Activated T-cell treated with anti-CD3 and anti-CD28 coated beads, Interleukin-2, amount 50 U/mL, for 24 hours (primary cell): ENCODE measurements at places on chromosomes 11 and 22.

- DNase-seq, result no peak
Observed at GRCh38 chr11:74371269-74372052, 26.8 kb downstream of the PGM2L1 start.

- peak; percentile 23 for DNase-seq
Observed at GRCh38 chr11:44319170-44319551, 9.2 kb upstream of the ALX4 start.

GRCh38 chr22:44192816-44193534 is 12.2 kb downstream of the PARVG start:
- DNase-seq, result no peak

DNA sequence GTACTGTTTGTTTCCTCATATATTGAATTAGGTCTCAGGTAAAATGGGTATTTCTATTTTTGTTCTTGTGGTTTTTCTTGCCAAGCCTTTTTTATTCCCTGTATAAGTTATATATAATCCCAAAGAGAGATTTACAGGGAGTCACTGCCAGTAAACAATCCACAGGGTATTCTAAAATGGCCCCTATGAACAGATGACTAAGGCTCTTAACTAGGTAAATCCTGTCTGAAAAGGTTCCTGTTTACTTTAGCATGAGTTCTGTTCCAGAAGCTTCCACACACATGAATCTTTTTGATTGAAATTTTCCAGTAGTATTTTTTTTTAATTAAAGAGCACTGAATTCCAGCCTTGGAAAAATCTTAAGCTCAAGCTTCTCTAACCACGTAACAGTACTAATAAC is 552.8 kb upstream of the CCDC179 start:
- no peak for DNase-seq

DNA sequence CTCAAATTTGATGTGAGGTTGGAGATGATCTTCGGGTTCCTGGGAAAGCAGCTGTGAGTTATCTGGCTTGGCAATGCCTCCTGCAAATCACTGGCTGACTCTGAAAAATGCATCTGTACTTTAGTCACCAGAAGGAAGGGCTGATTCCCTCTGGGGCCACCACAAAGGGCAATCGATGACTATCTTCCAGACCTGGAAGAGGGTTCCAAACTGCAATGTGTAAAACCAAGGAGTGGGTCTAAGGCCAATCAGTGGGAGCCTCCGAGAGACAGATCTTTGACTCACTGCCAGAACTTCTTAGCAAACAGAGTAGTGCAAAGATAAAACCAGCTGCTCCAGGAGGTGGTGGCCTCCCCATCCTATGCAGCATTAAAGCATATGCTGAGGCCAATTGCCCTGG is 29.1 kb upstream of the PAK1 start:
- DNase-seq, result no peak
